ENCODE measurements at places on chromosomes 1 and 21.

- DNase-seq = no peak
Observed at GRCh38 chr1:20138346-20138745, 777 bp upstream of the PLA2G2F start.

- DNase-seq = no peak
Observed at GRCh38 chr1:116545359-116545705, 25.5 kb downstream of the CD58 start.

DNA sequence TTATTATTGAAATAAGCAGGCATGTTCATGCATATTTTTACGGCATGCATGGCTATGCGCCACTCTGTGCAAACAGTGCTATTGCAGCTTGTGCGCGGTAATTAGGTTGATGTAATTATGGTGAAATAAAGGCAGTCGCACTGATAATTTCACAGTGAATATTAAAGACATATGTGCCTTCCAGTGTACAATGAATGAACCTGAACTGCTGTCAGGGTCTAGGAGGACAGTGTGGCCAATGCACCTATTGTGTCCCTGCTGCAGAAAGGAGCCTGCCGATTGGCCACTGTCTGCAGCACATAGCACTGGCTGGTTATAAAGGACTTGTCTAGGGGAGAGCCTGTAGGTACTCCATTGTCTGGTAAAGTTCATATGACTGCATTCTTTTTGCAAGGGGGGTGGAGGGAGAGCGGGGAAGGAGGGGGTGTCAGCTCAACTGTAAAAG is 340.4 kb downstream of the USP25 start:
- no peak for DNase-seq

- DNase-seq = no peak
Observed at GRCh38 chr21:43790010-43790524, 690 bp downstream of the RRP1 start.

DNA sequence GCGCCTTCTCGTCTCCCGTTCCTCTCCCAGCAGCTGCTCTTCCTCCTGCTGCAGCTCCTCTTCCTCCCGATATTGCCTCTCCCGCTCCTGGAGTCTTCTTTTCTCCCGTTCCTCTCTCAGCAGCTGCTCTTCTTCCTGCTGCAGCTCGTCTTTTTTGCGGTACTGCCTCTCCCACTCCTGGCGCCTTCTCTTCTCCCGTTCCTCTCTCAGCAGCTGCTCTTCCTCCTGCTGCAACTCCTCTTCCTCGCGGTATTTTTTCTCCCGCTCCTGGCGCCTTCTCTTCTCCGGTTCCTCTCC is 5.3 kb downstream of the TCHH start:
- no peak for DNase-seq

GRCh38 chr1:27403065-27403726 is 10.8 kb downstream of the GPR3 start:
- DNase-seq = peak; percentile 46

GRCh38 chr1:156510709-156511108 is 10.1 kb upstream of the MEF2D start:
- DNase-seq = no peak

DNA sequence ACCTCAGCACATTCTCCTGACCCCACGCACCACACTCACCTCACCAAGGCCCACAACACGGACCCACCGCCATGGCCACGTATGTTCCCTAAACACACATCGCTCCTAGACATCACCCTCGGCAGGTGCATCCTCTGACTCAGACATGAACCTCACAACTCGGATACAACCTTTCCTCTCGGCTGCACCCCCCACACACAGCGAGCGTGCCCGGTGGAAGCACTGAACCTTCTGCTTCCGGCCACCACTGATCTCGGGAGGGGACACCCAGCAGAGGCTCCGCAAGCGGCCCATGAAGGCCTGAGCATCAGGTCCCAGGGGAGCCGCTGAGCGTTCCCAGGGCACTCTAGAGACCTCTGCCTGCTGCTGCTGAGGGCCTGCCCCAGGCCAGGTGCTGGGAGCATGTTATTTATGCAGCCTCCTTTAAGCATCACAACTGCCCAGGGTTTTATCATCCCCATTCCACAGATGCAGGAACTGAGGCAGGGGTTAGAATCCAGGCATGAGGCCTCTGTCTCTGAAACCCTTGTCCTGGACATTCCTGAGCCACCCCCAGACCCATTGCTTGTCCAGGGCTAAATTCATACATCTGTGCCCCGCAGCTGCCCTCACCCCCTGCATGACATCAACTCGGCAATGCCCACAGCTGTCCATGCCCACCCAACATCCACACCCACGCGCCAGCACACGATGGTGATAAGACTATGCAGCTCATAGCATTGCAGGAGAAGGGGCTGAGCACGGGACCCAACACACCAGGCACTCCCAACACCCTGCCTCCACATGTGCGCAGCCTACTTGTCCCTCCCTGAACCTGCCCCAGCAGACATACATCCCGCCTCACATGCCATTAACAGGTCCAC is 27.0 kb downstream of the SDC3 start:
- DNase-seq = no peak

DNA sequence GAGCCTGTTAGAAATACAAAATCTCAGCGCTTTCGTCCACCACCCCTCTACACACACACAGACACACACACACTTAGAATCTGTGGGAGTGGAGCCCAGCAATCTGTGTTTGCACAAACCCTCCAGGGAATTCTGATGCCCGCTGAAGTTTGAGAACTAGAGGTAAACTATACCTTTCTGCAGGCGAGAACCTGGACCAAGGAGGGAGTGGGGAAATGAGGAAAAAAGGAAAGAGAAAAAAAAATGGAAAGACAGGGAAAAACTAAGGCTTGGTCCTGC is 468 bp upstream of the NIBAN1 start:
- no peak for DNase-seq
